Cerebellar nuclear complex (tissue), 1 donor: ENCODE measurements at places on chromosomes 3 and 15.

DNA sequence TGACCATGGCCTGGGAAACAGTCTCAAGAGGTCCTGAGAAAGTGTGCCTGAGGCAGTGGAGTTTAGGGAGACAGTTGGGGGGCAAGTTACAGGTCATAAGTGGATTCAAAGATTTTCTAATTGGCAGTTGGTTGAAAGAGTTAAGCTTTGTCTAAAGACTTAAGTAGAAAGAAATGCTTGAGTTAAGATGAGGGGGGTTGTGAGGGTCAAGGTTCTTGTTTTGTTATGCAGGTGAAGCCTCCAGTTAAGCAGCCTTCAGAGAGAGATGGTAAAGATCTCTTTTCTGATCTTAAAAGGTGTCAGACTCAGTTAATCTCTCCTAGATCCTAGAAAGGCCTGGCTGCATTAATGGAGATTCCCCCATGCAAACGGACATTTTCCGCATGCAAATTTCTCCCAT is 356.3 kb upstream of the C2CD4B start:
- no peak for DNase-seq

DNA sequence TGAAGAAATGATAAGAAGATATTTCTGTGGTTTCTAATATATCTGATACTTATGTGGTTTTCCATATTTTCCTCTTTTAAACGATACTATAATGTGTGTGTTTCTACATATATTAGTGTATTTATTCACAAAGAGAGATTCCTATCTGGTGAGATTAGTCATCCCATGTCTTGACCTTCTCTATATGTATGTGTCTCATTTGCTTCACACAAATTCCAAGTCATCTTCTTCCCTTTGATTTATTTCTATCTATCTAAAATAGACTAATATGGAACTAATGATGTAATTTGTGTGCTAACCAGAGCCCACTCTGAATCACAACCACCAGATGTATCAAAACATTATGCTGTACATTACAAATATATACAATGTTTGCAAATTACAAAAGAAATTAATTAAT is 154.7 kb upstream of the KCNMB2 start:
- no peak for DNase-seq

DNA sequence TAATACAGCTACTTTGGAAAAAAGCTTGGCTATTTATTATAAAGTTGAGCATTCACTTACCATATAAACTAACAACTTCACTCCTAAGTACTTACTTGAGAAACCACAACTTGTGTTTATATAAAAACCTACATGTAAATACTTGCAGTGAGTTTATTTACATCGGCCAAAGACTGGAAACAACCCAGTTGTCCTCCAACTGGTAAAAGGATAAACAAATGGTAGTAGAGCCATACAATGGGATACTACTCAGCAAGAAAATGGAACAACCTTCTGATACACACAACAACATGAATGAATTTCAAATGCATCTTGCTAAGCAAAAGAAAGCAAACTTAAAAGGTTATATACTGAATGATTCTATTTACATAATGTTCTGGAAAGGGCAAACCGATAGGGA is 63.7 kb downstream of the SLC7A14 start:
- DNase-seq, result no peak

DNA sequence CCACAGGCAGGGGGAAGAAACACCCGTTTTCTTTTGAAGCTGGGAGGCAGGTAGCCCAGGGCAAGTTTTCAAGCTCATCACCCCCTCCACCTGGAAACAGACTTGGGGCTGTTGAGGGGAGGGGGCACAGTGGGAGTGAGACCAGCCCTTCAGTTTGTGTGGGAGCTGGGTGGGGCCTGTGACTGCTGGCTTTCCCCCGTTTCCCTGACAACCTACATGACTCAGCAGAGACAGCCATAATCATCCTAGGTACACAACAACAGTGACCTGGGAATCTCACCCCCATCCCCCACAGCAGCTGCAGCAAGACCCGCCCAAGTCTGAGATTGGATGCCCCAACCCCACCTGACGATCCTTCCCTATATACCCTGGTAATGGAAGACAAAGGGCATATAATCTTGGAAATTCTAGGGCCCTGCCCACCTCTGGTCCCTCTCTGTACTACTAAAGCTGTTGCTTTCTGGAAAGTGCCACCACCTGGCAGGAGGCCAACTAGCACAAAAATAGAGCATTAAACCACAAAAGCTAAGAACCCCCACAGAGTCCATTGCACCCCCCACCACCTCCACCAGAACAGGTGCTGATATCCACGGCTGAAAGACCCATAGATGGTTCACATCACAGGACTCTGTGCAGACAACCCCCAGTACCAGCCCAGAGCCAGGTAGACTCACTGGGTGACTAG is 422.2 kb upstream of the SGO1 start:
- no peak for DNase-seq

DNA sequence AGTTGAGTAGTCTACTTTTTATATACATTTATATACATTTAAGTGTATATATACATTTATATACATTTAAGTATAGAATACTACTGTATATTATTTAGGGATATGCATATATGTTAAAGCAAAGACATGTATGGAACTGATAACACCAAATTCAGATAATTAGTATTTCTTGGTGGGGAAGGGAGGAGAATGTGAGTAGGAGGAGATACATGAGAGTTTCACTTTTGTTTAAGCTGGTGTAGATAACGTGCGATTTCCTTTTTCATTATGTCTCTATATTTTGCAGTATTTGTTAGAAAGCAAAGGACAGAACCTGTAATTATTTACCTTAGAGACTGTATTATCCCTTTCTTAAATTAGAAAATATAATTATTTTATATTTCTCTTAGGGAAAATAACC is 16.6 kb upstream of the NIT2 start:
- DNase-seq, result no peak

DNA sequence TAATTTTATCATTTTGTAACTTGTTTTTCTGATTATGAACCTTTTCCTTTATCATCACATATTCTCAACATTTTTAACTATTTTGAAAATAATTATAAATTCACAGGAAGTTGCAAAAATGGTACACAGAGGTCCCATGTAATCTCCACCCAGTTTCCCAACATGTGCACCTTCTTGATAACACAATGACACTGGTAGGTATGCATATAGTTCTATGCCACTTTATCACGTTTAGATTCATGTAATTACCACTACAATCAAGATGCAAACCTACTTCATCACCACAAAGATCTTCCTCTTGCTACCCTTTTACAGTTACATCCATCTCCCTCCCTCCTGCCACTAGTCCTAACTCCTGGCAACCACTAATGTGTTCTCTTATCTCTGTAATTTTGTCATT is 413.9 kb downstream of the SHQ1 start:
- DNase-seq, result no peak

DNA sequence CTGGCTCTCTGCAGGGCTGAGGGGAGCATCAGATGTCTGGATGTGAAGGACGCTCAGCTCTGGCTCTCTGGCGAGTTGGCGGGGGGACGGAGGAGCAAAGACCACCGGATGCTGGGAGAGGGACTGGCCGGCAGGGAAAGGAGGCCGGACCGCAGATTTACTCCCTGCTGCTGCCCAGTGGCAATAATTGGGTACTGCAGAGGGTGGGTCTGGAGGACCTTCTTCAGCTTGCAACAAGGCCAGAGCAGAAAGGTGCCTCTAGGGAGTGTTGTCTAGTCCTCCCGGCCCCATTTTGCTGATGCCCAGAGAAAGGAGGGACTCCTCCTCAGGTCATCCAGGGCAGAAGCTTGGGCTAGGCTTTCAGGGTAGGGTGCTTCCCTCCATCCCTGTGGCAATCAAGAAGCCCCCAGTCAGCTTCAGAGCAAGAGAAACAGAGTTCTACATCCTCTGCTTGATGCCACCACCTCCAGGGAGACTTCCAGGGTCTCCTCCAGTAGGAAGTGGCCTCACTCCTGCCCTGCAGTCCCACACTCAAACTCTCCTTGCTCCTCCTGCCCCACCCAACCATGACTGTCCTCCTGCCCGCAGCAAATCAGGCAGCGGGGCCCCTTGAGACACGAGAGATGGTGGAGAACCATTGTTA is 20.3 kb upstream of the CSPG4 start:
- no peak for DNase-seq

- no peak for DNase-seq
Observed at GRCh38 chr15:41558400-41559238, at the start of gene TYRO3. TSS of gene TYRO3 (plus strand) at chr15:41559212. CDS start at chr15:41559258, 46 bp downstream.

- DNase-seq, result no peak
Observed at GRCh38 chr3:170725285-170725731, 139.4 kb upstream of the SLC7A14 start.

DNA sequence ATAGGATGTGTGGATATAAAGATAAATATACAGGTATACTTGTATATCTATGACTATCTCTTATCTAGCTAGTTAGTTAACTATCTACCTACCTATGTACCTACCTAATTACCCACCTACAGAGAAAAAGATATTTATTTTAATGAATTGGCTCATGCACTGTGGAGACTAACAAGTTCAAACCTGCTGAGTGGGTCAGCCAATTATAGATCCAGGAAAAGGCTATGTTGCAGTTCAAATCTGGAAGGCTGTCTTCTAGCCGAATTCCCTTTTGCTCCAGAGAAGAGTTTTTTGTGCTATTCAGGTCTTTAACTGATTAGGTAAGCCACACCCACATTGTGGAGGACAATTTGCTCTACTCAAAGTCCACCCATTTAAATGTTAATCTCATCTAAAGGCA is 335.0 kb downstream of the GRM7 start:
- DNase-seq, result no peak

DNA sequence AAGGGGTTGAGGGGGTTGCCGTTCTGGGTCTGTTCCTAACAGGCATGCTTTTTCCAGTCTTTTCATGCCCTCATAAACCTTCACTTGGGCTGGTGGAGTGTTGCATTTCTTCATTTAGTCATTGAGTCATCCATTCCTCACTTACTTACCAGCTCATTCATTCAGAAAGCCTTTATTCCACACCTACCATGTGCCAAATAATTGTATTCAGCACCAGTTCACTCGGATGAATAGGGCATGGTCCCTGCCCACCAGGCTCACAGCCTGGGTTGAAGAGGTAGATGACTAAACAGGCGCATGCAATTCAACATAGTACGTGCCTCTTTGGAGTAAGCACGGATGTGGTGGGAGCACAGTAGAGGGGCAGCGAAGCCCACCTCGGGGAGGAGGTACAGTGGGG is 35.1 kb upstream of the THSD4 start:
- DNase-seq, result no peak
